ENCODE measurements at places on chromosomes 7 and 10.

GRCh38 chr7:43758822-43759683 lies 573 bp downstream of the BLVRA start:
- DNase-seq, result no peak

DNA sequence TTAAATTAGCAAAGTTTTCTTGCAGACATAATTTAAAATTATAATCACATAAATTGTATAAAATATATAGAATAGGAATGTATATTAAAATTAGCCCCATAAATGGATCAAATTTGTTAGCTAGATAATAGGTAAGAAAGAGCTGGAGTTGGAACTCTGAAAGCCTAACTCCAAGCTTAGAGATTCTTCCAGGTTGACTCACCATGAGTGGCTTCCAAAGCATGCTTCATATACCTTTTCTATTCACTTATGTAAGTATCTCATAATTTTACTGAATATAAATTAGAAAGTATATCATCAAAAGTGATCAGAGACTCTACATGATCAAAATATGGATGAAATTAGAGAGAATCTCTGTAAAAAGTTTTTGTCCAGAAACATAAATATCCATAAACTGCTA lies 320.7 kb upstream of the MAGI2 start:
- DNase-seq, result no peak

GRCh38 chr7:124649397-124650014 lies 116.1 kb downstream of the GPR37 start:
- DNase-seq, result no peak

DNA sequence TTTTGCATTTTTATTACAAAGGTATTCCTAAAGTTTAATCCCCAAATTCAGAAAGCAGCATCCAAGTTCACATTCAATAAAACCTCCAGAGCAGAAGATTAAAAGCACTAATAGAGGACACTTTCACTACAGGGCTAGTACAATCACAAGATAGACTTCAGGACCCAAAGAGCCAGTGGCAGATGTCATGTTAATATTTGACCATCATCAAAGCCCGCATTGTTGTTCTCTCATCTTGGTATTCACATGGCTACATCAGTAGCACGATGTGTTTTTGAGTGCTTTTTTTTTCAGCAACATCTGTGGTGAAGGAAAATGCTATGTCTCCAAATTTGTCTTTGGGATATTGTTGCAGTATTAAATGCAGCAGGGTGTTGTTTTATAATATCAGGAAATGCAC lies 134.3 kb downstream of the ARL4A start:
- no peak for DNase-seq

DNA sequence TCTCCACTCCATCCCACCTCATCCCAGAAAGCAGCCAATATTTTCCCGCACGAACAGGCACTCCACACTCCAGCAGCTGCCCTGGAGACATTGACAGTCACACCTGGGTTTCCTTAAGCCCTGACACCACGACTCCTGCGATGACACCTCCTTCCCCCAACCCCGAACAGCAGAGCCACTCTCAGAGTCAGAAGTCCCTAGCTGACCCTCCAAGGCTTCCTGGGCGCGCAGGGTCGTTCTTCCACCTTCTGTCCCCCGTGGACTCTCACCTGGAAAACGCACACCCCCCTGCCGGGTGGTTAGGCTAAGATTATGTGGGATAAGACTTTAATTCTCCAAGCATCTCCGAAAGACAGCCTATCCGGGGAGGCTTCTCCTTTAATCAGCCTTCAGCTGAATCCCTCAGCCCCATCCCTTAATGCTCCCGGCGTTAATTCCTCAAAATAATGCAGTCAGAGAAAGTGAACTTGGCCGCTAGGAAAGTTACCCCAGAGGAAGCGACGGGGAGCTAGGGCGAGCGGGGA lies 1.1 kb downstream of the DENND11 start:
- no peak for DNase-seq

Measured in stimulated activated CD4-positive, alpha-beta T cell treated with anti-CD3 and anti-CD28 coated beads, TNF-alpha, amount 100 ng/mL, for 48 hours (primary cell).